ENCODE measurements at places on chromosomes 1 and 21.

GRCh38 chr1:154568157-154568815, 708 bp downstream of the CHRNB2 start:
- no peak for DNase-seq

DNA sequence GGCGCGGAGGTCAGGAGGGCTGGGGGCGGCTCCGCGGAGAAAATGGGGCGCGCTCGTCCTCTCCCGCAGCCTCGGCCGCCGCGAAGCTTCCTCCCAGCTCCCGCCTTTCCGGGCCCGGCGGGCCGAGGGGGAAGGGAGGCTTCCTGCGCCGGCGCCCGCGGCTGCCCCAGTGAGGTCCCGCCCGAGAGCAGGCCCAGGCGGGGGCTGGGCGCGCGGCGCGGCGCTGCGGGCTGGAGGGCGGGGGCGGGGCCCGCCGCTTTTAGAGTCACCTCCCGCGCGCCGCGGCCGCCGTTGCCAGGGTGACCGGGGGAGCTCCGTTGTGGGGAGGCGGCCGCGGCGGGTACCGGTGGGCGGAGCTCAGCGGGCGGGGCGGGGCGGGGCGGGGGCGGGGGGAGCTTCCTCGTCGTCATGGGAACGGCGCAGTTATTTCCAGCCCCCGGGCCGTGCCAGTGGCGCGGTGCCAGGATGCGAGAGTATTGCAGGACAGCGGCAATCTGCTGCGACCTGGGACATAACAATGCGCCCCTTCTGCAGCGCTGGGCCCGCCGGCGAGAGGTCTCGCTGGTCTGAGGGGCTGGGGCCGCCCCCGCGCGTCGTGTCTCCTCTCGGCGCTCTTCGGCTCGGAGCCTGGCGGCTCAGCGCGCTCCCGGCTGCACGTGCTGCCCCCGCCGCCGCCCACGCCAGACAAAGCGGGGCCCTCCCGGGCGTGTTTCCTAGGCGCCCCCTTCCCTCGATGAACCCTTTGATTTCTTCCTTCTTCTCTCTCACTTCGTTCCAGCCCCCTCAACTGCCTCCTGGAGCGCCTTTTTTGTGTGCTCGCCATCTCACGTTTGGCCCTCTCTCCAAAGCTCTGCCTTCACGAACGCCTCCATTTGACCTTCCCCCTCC, 16.9 kb downstream of the IER5 start:
- DNase-seq = no peak

- no peak for DNase-seq
These were observed 64.2 kb downstream of the POFUT2 start for GRCh38 chr21:45223236-45224185.

GRCh38 chr1:93997756-93998155, 88.5 kb upstream of the GCLM start:
- no peak for DNase-seq

Measured in non-pigmented ciliary epithelial cell (primary cell).